Vagina (tissue), 2 donors: ENCODE measurements at places on chromosomes 6 and 20. TPM values are rescaled to one million over a fixed set of nuclear protein-coding genes. Genes with fewer than 3 reads are reported as not detected.

KCNQ5 gene
- total RNA-seq = 3.9 TPM

HSPA12B gene
- 21.6 TPM for total RNA-seq

RAE1 gene
- total RNA-seq = 21.1 TPM

LY86 gene
- 4.9 TPM for total RNA-seq

LGSN gene
- total RNA-seq = not detected

PTCRA gene
- not detected for total RNA-seq

RIPPLY2 gene
- not detected for total RNA-seq

TXLNB gene
- total RNA-seq = 0.49 TPM

COL11A2 gene
- total RNA-seq = 0.25 TPM

PLEKHG1 gene
- 38.5 TPM for total RNA-seq

PARD6B gene
- 4.7 TPM for total RNA-seq

KIF25 gene
- not detected for total RNA-seq

PXMP4 gene
- 6.6 TPM for total RNA-seq

APOM gene
- total RNA-seq = not detected

MRPS18B gene
- 21.6 TPM for total RNA-seq

C6orf15 gene
- total RNA-seq = not detected

SFTA2 gene
- total RNA-seq = not detected

ZC2HC1B gene
- not detected for total RNA-seq

HNF4A gene
- not detected for total RNA-seq

EDN1 gene
- total RNA-seq = 7.1 TPM

AURKA gene
- total RNA-seq = 2.2 TPM

TAB2 gene
- total RNA-seq = 80.5 TPM

GPR63 gene
- 2.5 TPM for total RNA-seq

MYL9 gene
- total RNA-seq = 246 TPM

ADAM33 gene
- 119 TPM for total RNA-seq

NKX2-2 gene
- total RNA-seq = not detected

GSTA3 gene
- total RNA-seq = not detected
